T-cell (primary cell): ENCODE measurements at places on chromosomes 16 and 17.

- DNase-seq: peak; percentile 27
These were observed 20.5 kb downstream of the CLEC16A start for GRCh38 chr16:10964891-10965326.

- DNase-seq: no peak
These were observed 8.0 kb downstream of the TXNDC11 start for GRCh38 chr16:11734653-11735043.

- DNase-seq: no peak
These were observed 303.7 kb downstream of the ZFHX3 start for GRCh38 chr16:72744076-72744793.

DNA sequence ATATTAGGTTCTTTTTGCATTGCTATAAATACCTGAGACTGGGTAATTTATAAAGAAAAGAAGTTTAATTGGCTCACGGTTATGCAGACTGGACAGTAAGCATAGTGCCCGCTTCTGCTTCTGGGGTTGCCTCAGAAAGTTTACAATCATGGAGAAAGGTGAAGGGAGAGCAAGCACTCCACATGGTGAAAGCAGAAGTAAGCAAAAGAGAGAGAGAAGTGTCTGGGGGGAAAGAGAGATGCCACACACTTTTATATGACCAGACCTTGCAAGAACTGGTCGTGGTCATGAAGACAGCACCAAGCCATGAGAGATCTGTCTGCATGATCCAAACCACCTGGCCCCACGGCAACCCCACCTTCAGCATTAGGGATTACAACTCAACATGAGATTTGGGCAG is 45.4 kb downstream of the KCNJ16 start:
- DNase-seq: no peak

- peak; percentile 55 for DNase-seq
These were observed 680 bp downstream of the SKA2 start for GRCh38 chr17:59154292-59154720.

- DNase-seq: no peak
These were observed 30.0 kb downstream of the CREBBP start for GRCh38 chr16:3850544-3850899.

DNA sequence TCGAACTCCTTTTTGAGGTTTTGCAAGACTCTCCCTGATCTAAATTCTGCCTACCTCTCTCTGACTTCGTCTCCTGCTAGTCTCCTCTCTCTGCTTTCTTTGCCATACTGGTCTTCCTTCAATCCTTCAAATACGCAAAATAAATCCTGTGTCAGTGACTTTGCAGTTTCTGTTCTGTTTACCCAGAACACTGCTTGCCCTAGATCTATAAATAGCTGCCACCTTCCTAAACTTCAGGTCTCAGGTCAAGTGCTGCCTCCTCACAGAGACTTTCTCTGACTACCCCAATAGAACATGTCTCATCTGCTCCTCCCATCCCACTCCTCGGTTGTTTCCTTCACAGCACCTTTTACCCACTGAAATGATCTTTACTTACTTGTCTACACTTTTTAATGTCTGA is 78.9 kb downstream of the TRIM37 start:
- DNase-seq: no peak

DNA sequence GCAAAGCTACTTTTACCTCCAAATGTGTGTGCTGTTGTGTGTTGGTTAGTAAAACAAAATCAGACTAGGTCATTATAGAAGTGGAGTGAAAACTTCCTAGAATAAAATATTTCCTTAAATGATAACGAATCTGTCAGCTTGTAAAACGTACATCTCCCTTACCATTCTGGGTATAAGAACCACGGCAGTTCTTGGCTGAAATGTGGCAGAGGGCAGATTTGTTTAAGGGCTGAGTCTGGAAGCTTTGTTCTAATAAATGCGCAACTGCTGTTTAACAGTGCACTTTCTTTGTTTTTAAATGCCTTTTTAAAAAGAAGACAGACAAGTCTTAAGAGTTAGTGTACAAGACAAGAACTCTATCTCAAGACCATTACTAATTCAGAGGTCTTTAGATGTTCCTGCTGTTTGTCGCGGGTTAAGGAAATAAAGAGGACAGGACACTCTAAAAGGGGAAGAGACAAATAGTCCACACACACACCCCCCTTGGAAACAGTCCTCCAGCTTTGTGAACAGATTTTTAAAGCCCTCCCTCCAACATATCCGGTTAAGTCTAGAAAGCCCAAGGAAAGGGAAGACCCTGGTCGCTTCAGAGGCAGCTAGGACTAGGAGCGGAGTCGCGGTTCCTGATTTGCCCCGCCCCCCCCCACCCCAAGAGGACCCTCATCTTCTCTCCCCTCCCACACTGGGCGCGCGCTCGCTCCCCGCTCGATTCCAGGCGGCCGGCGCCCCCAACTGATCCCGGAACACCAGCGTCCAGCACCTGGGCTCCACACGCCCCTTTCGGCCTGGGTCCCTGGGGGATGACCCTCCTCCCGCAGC is 658 bp downstream of the SYNRG start:
- peak; percentile 8 for DNase-seq

DNA sequence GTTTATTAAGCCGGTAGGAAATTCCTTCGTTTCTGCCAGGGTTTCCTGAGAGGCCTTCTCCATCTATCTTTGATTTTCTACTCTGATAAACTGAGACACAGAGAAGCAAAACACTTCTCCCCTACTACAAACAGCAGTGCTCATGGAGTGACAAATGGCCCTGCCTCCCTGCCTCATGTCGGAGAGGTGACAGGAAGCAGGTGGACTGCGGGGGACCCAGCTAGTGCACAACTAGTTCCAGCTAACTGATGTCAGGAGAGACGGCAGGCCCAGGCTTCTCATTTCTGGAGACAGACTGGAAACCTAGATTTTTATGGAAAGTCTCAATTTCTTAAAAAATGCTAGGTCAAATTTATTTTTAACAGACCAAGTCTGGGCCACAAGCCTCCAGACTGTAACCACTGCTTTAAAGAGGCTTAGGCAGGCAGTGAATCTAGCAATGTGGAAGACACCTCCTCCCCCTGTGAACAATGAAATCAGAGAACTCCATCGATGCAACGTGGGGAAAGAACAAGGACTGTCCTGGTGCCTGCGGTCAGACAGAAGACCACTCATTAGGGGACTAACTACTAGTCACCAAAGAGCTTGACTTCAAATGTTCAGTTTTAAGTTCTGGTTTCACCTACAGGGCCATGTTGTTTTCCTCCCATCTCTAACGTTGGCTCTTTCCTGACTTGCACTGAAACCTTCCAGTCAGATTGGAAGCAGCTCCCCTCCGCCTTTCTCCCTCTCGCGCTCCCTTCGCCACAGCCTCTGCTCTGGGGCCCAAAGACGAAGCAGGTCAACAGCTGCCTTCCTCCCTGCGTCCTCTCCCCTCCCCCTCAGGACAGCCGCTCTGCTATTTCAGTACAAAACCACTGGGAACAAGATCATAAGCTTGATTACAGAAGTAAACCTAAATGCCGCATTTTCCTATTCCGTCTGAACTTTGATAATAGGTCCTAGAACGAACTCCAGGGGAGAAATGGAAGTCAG is 17.6 kb downstream of the GTF3C1 start:
- DNase-seq: no peak

DNA sequence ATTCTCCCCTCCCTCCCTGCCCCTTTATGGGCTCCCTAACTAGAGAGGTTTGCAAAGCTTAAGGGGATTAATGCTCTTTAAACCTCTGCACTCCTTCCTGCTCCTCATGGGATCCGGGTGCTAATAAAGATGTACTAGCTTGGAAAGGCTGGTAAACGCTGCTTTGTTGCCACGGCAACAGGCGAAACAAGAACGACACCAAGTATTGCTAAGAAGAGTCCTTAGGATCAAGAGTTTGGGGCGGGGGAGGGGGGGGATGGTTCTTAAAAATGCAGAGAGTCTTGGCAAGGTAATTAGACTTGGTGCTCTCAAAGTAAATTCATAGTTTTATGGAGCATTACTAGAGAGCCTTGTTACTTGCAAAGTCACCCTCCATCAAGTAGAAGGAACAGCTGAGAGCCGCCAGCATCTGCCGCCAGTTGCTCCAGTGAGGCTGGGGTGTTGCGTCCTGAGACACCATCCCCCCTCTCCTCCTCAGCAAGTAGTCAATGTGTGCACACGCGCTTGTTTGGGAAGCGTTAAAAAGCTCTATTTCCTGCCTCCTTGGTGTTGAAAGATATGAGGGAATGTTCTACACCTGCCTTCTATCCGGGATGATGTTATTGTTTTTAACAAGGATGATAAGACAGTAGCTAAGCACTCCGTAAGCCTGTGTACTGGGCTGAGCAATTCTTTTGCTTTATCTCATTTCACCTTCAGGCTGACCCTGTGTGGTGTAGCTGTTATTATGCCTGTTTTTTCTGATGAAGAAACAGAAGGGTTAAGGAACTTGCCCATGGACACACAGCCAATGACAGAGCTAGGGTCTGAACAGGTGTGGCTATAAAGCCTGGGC is 190.9 kb downstream of the CCDC182 start:
- DNase-seq: no peak

DNA sequence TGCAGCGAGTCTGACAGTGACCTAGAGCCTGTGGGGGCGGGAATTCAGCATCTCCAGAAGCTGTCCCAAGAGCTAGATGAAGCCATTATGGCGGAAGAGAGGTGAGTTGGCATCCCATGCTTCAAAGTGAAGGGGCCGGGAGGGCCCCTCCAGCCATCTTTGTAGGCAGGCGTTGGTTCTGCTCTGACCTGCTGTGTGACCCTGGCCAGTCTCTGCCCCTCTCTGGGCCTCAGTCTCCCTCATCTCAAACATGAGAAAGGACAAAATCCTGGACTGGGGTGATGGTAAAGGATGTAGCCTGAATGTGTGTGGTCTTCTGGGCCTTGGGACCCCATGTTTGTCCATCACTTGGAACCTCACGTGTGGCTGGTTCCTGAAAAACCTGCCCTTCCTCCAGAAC is 5.1 kb downstream of the PIMREG start:
- DNase-seq: no peak

DNA sequence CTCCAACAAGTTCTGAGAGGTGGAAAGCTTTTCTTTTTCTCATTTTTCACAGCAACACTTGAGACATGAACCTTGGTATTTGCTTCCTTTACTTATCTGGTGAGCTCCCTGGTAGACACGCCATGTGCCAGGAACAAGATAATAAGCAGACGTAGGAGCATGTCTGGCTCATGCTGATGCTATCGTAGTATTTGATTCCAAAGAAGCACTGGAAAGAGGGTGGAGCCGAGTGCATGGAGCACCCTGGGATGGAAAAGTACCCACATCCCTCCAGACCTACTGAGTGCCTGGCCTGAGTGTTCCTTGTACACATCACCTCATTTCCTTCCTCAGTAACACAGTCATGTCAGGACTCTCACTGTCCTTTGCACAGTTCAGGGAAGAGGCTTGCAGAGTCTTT is 231.0 kb downstream of the CBLN1 start:
- DNase-seq: no peak

DNA sequence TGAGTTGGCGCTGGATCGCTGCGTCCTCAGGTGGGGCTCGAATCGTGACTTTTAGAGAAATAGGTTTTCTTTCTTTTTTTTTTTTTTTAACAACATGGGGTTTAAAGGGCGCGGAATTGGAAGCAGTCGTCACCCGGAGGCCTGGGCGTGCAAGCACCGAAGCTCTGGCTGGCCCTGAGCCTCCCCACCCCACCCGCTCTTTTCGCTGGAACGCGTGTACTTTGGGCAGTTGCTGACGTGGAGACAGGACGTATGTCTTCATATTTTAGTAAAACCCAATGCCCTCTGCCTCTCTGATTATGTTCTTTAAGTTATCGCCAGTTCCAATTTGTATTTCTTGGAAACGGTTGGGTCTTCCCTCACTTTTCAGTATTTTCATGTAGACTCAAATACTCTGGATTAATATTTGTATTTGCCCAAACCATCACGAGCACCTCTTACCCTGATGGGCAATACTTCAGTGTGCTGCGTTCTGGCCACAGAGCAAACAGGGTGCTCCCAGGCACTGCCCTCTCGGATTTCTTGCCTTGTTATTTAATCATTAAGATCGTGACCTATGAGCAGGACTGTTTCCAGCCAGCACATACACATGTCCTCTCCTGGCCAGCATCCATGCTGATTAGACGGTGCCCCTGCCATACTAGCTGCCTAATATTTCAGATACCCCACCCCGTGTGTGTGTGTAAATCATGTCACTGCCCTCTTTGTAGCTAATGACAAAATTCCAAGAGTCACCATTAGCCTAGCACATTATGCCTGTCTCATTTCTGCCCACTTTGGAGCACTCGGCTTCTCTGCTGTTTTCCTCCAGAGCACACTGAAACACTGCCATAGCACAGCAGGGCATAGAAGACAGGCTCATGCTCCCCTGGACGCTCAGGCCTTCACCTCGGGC is 805 bp upstream of the C16orf95 start:
- no peak for DNase-seq

DNA sequence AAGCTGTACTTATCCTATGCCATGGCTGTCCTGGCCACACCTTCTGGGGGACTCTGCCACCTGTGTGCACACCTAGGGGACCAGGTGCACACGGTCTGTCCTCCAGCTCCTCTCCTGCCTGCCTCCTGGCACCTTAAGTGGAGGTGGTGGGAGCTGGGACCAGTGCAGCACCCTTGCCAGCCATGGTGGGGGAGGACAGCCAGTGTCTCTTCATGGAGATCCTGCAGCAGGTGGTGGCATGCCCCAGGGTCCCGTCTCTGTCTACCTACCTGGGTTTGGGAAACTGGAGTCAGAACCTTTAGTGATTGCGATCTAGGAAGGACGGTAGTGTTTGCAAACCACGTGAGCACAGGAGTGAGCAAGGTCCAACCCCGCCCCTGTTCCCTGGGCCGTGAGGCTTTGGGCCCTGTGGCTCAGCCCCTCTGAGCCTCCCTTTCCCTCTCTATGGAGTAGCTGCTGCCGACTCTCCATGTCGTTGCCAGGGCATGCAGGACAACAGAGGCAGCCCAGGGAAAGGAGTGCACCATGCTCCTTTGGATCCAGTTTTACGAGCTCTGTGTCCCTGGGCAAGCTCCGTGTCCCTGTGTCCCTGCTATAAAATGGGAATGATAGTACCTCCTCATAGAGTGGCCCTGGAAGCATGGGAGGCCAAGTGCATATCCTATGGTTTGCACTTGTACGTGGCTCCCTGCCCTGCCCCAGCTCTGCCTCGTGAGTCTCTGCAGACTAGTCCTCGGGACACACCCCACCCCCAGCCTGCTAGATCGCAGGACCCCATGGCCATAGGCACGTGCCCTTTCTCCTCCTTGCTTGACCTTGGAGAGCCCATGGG is 7.1 kb downstream of the ADGRG1 start:
- DNase-seq: no peak

DNA sequence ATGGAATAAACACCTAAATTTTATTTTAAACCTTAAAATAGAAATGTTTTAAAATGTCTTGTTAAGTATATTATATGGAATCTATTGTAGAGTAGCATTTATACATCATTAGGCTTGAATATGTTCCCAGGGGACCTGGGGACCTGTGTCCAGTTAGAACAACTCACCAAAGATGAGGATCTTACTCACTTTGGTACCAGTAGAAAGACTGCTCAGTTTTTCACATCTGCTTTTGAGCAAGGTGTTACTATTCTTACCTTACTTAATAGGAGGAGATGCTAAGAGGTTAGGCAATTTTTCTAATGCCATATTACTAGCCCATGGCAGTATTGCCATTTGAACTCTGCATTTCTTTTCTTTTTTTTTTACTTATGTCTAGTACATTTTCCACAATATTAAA is 14.7 kb downstream of the STXBP4 start:
- DNase-seq: no peak

GRCh38 chr17:42023524-42024349 is 3.8 kb downstream of the NKIRAS2 start:
- DNase-seq: no peak

GRCh38 chr16:68823401-68824135 is 19.8 kb upstream of the TANGO6 start:
- no peak for DNase-seq
